AG10803 (cell line): ENCODE measurements at places on chromosomes 1 and 21.
A peak's percentile ranks its signal among the peaks of the same experiment; 100 is the strongest.

- DNase-seq: peak; percentile 88
Observed at GRCh38 chr1:66434096-66434495, 99.9 kb upstream of the SGIP1 start.

DNA sequence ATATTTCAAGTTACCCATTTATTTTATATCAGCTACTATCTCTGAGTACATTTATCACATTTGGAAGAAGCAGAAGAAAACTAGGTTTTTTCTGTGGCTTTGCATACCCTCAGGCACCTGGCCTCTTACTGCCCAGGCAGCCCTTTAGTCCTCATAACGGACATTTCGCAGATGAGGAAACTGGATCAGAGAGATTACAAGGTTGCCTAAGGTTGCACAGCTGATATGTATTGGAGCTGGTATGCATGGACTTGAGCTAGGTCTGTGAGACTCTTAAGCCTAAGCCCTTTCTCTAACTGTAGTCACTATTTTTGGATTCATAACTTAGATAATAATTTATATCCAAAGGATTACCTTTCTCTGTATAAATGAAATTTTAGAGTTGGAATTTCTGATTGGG lies 4.0 kb downstream of the CNIH3 start:
- DNase-seq: no peak

DNA sequence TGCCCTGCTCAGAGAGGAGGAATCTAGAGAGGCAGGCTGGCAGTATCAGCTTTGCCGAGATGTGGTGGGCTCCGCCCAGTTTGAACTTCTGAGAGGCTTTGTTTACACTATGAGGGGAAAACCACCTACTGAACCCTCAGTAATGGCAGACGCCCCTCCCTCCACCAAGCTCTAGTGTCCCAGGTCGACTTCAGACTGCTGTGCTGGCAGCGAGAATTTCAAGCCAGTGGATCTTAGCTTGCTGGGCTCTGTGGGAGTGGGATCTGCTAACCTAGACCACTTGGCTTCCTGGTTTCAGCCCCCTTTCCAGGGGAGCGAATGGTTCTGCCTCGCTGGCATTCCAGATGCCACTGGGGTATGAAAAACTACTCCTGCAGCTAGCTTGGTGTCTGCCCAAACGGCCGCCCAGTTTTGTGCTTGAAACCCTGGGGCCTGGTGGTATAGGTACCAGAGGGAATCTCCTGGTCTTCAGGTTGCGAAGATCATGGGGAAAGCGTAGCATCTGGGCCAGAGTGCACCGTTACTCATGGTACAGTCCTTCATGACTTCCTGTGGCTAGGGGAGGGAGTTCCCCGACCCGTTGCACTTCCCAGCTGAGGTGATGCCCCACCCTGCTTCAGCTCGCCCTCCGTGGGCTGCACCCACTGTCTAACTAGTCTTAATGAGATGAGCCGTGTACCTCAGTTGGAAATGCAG lies 43.6 kb downstream of the C21orf91 start:
- no peak for DNase-seq

DNA sequence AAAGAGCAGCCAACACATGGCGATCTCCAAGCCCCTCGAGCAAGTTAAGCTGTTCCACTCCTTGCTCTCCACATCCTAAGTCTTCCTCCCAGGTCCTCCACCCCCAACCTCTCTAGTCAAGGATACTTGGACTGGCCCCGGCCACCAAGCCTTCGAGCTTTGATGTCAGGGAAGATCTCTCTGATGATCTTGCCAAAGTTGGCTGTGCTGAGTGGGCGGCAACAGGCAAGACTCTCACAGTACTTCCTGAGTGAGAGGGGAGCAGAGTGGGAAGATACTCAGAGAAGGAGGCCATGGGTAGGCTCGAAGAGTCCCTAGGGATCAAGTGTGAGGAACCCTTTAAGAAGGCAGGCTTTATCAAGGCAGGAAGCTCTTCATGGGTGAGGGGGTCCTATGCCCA lies 2.8 kb downstream of the RFX5 start:
- DNase-seq: no peak

- DNase-seq: no peak
Observed at GRCh38 chr1:5508669-5509330, 483.4 kb downstream of the NPHP4 start.

DNA sequence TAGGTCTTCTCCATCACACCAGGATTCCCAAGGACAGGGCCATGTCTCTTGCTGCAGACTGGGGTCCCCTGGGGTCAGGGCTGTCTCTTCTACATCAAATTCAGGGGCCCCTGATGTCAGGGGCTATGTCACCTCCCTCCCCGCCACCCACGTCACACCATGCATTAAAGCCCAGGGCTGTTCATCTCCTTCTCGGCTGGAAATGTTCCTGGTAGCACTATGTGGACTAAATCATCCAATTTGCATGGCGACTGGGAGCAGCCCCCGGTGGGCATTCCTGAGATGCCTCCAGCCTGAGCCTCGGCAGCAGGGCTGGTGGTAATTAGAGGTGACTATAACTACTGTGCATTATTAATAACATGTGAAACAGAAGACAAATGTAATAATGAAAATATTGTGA lies 151.7 kb upstream of the HMGB4 start:
- DNase-seq: no peak

DNA sequence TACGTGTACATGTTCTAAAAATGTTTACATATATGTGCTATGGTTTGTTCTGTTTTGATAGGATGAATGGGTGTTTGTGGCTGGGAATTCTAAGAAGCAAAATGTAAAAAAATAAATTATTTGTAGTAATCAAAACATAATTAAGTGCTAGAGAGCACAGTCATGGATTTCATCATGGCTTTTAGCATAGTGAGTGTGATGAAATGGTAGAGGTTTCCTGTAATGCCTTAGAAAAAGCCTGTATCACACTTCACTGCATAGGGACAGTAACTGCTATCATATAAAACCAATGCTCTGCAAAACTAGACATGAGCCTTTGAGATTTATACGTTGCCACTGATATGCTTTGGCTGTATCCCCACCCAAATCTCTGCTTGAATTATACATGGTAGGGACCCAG lies 99.8 kb downstream of the PTGER3 start:
- DNase-seq: no peak
